ENCODE measurements at places on chromosomes 4 and X.

GRCh38 chr4:153418558-153418957 lies 47.6 kb upstream of the TMEM131L start:
- no peak for DNase-seq

DNA sequence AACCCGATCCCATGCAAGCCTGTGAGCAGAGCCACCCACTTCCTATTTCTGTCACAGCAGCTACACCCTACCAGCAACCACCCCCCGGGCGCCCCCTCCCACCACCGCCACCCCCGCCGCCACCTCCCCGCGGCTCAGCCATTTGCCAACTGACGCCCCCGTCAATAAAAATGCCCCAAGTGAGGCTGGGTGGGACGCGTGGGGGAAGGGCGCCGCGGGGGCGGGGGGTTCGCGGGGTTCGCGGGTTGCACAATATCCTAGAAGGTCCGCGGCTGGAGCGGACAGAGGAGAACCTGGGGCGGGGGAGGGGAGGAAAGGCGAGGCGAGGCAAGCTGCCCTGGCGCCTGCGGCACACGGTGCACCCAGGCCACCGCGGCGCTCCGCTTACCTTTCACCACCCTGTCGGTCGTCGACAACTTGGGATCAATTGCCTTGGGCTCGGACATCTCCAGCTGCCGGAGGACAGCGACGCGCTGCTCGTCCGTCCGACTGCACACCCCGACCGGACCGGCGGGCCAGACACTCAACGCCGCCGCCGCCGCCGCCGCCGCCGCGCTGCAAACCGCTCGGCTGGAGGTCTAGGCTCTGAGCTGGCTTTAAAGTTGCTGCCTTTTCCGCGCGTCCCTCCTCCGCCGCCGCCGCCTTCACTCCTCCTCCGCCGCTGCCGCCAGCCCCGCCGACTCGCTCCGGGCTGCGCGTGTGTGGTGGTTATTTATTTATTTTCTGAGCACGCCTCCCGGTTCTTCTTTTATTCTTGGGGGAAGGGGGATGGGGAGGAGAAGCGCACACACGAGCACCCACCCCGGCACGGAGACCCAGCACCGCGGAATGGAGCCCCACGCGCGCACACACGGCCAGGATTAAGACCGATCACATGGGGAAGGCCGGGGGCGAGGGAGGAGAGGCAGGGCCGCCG lies 717 bp downstream of the PPP3CA start:
- DNase-seq, result peak; percentile 68

DNA sequence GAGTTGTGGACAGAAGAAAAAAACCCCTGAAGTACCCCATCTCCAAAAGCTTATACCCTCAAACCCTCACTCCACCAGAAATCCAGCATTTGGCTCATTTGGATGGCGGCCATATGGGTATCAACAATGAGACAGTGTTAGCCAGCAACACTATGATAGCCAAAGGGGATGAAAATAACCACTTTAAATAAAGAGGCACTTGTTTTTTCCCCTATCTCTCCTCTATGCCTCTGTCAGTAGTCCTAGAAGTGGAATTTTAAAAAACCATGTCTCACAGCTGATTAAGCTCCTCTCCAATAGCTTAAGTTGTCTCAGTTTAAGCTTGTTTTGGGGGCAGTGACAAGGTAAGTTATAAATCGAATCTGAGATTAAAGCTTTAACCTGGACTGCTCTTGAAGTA lies 124.0 kb downstream of the MOSPD2 start:
- DNase-seq, result no peak

DNA sequence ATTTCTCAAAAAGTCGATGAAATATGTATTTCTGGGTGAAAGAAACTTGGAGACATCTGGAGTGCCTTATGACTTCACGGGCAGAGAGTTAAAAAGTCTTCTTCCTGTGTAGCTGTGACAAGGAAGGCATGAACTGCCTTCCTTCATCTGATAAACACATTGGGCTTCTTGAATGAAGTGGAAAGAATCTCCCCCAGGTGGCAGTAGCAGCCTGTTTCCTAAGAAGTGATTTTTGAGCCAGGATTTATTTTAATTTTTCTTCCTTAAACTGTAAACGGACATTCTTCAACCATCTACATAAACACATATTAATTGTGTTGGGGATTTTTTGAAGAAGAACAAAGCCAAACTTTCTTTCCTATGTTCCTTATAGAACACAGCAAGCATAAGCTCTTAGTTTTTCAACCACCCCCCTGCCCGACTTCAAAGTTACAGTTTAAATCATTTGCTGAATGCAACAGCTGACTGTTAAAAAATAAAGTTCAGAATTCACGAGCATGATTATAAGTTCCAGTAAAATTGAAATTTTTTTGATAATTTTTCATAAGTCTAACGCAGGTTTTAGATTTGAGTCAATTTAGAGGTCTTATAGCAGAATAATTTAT lies 980 bp upstream of the GIMD1 start:
- DNase-seq, result no peak

DNA sequence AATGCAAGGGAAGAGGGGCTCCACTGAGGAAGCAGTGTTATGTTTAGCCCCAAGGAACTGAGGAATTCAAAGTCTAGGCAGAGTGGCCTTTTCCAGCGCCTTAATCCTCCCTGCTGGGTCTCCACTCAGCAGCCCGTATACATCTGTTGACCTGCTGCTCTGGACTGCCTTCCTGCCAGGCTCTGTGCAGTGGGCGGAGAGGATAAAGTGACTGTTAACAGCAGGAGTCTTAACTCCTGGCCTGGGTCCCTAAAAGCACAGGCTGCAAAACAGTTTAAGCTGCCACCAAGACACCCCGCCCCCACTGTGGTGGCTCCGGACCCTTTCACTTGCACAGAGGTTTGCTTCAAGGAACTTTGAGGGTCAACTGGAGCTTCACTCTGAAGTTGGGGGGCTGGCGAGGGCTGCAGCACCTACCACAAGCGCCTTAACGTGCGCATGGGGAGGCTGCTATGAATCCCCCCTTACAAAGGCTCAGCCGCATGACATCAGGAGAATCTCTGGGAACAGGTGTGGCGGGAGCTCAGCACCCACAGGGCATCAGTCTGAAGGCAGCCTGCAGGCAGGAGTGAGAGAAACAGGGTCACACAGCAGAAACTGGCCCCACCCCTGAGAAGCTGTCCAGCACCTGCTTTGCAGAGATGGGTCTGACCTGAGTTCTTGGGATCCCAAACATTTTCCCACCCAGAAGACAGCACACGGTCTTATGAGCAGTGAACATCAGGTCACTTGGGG lies 358.2 kb upstream of the GATB start:
- DNase-seq, result no peak

- DNase-seq, result no peak
Measured at GRCh38 chrX:646796-647195, 16.2 kb downstream of the SHOX start.

- DNase-seq, result no peak
Measured at GRCh38 chr4:69167300-69167699, 47.2 kb downstream of the UGT2B11 start.

GRCh38 chr4:70236125-70236524 lies 6.3 kb upstream of the CSN3 start:
- no peak for DNase-seq

Data from CD4-positive, alpha-beta T cell treated with Interleukin-6 for 4 hours (primary cell).